ENCODE measurements at places on chromosomes 11 and 22.

DNA sequence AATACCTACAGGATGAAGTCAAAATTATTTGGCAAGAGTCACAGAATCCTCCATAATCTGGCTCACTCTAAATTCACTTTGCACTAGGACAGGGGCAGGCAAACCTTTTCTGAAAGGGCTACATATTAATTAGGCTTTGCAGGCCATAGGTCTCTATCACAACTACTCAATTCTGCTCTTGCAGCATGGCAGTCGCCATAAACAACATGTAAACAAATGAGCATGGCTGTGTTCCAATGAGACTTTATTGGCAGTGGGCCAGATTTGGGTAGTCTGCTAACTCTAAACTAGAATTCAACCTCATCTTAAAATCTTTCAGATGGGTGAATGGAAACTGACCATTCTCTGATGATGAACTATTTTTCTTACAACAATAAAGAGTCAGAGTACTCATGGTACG, 5.8 kb downstream of the THRSP start:
- DNase-seq: no peak

- DNase-seq: no peak
Measured at GRCh38 chr11:16536513-16536912, 180.2 kb upstream of the SOX6 start.

DNA sequence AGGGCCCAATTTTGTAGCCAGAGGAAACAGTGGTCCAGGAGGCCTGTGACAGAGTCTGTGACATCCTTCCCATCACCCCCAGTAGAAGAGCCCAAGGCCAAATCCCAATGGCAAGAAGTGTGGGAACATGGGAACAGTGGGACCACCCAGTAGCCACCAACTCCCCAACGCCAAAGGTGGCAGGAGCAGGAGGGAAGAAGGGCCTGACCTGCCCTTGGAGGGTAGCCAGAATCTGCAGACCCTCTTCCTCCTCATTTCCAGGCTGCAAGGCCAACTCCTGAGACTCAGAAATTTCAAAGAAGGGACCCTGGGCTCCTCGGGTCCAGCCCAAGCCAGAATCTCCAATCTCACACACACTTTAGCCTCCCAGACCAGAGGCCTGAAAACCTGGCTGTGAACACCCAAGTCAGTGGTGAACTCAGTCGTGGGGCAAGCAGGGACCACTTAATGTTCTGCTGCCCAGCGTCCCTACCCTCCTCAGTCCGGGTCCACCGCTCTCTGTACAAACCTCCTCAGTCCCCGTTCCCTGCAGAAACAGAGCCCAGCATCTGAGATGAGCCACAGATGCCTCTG, 6.2 kb downstream of the RAB3IL1 start:
- DNase-seq: no peak

DNA sequence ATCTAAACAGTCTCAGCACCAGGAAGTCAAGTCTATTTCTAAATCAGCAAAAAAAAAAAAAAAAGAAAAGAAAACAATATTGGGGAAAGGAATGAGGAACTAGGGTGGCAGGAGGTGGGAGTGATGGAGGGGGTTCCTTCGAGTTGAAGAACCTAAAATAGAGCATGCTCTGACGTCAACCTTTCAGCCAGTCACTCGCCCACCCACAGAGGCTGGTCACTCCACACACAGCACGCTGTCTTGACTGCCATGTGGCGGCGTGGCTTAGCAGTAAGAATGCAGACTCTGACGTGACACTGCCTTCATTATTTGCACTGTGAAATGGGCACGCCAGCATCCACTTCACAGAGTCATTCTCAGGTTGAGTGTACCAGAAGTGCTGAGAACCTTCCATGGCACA, 48.3 kb downstream of the LARGE1 start:
- no peak for DNase-seq

- no peak for DNase-seq
Measured at GRCh38 chr11:132523929-132524328, 1008.4 kb downstream of the OPCML start.

DNA sequence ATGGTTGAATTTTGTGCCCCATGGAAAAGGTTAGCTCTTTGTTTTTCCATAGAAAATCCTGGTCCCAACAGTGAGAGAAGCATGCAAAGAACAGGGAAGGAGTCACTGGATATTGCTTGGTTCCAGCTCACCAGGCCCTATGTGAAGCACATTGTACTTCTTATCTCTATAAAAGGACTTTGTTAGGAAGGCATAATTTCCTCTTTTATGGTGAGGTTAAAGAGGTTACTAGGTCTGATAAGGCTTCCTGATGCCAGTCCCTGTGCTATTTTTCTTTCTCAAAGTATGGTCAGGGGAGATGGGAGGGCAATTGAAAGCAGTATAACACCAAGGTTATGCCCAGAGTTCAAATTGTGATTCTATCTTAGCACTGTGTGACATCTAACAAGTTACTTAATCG, 162.6 kb downstream of the KIF18A start:
- no peak for DNase-seq

All from hepatic stellate cell (primary cell).